A549 treated with CORT108297 at 1 μM for 4 hours (cell line): ENCODE measurements at places on chromosomes 13 and 19. TPM values are rescaled to one million over a fixed set of nuclear protein-coding genes. Genes with fewer than 3 reads are reported as not detected.

CCDC169 gene
- 0.15 to 0.35 TPM (median 0.32 TPM) in 5 replicates for total RNA-seq

GRIN3B gene
- 1.5 to 3.4 TPM (median 2.6 TPM) in 5 replicates for total RNA-seq

ATP7B gene
- total RNA-seq, result 1.8 to 2.8 TPM (median 2.4 TPM) in 5 replicates

TMEM86B gene
- total RNA-seq, result 2.7 to 6.4 TPM (median 5.2 TPM) in 5 replicates

PSG7 gene
- total RNA-seq, result 0.04 to 0.07 TPM (median 0.05 TPM) in 3 of 5 replicates, not detected in the others

KLK6 gene
- total RNA-seq, result 0.16 to 0.50 TPM (median 0.23 TPM) in 5 replicates

RNU6-9 gene
- not detected in 5 replicates for total RNA-seq

LILRB2 gene
- total RNA-seq, result 0.05 to 0.13 TPM (median 0.09 TPM) in 3 of 5 replicates, not detected in the others

EBPL gene
- 51.0 to 74.3 TPM (median 68.5 TPM) in 5 replicates for total RNA-seq

AKT2 gene
- total RNA-seq, result 117 to 188 TPM (median 175 TPM) in 5 replicates

STARD13 gene
- total RNA-seq, result 3.5 to 4.7 TPM (median 3.8 TPM) in 5 replicates

KPNA3 gene
- 26.9 to 29.7 TPM (median 27.4 TPM) in 5 replicates for total RNA-seq

C19orf73 gene
- 1.1 to 2.3 TPM (median 1.9 TPM) in 5 replicates for total RNA-seq

HOMER3 gene
- 24.1 to 36.1 TPM (median 32.1 TPM) in 5 replicates for total RNA-seq

HRC gene
- total RNA-seq, result not detected in 5 replicates

OR10H1 gene
- not detected in 5 replicates for total RNA-seq

ZNF846 gene
- total RNA-seq, result 0.76 to 1.7 TPM (median 1.5 TPM) in 5 replicates

CKM gene
- not detected in 5 replicates for total RNA-seq

DNMT1 gene
- total RNA-seq, result 58.2 to 74.6 TPM (median 66.3 TPM) in 5 replicates

LAIR1 gene
- total RNA-seq, result not detected in 5 replicates

LSR gene
- total RNA-seq, result 7.1 to 11.5 TPM (median 10.2 TPM) in 5 replicates

ACP7 gene
- total RNA-seq, result 0.12 to 0.22 TPM (median 0.14 TPM) in 5 replicates

C19orf33 gene
- 609 to 811 TPM (median 753 TPM) in 5 replicates for total RNA-seq

NANOS3 gene
- 1.4 to 4.1 TPM (median 3.2 TPM) in 5 replicates for total RNA-seq

SIGLEC9 gene
- not detected in 5 replicates for total RNA-seq

SMIM17 gene
- total RNA-seq, result 0.16 to 0.19 TPM in 2 of 5 replicates, not detected in the others
